ENCODE measurements at places on chromosomes 7 and 10. TPM values are rescaled to one million over a fixed set of nuclear protein-coding genes. Genes with fewer than 3 reads are reported as not detected.

DNA sequence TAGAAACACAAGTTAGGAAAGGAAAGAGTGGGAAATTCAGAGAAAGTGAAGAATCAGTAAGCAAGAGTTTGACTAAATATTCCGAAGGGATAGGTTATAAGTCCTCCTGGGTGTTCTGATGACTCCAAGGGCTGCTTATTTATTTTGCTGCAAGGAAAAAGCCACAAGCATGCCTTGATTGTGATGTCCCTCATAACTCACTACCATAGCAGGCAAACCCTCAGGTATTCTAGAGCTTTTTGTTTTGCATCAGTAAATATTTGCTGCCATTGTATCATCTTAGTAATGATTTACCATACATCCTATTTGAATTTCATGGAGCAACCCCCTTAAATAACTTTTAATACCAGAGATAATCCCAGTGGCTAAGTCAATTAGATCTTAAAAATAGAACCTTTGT is 688.1 kb downstream of the SUGCT start:
- H3K27ac ChIP-seq: no peak overlapping the region
- DNase-seq: no peak
- H3K36me3 ChIP-seq: no peaks in the 10 kb centered on the region
- H3K4me3 ChIP-seq: no peak overlapping the region
- no peaks in the 10 kb centered on the region for H3K27me3 ChIP-seq

Gene ZNF736
- total RNA-seq: 18.7 TPM

DNA sequence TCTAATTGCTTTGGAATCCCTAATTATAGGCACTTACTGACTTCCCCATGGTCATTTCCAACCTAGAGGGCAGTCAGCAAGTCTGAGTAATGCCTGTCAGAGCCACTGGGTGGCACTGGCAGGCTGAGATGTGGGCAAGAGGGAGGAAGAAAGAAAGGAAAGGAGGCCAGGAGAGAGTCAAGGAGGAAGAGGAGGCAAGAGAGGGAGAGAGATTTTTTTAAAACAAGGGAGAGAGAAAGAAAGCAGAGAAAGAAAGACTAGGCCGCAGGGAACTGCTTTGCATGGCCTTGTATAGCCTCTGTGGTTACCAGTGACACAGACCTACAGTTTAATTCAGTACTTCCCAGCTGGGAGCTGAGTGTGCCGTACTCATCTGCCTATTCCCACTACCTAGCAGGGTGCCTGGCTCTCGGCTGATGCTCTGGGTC is 210.4 kb upstream of the ADO start:
- peaks cover 22% of the 10 kb centered on the region for H3K27me3 ChIP-seq
- H3K4me1 ChIP-seq: peaks cover 3% of the 10 kb centered on the region

DNA sequence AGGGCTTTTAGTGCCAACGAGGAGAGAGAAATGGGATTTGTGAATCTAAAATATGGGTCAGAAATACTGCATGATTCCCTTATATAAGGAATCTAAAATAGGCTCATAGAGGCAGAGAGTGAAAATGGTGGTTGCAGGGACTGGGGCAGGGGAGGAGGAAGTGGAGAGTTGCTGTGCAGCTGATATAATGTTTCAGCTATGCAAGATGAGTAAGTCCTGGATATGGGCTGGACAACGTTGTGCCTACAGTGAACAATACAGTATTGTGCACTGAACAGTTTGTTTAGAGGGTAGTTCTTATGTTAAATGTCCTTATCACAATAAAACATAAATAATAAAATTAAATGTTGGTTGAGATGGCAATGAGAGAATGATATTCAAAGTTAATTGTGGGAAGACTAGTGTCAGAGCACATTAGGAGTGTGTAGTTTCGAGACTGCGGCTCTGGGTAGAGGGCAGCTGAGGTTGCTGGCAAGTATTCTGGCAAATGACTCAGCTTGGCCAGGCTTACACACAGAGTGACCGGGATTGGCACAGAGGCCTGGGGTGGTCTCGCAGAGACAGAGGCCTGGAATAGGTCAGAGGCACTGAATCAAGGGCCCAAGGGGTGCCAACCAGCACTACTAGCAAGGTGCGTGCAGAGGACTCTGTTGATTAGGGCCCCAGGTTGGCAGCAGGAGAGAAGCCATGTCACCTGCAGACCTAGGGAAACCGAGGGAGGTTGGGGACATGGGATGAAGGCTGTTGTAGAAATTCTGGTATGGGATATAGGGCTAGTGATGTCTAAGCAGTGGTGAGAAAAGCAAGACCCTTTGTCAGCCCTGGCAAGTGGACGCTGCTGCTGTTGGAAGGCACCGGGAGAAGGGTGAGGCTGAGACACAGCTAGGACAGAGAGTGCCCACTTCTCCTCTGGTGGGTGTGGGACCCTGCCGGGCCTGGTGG is 2.8 kb upstream of the DEPP1 start:
- DNase-seq: no peak
- H3K27ac ChIP-seq: no peak overlapping the region
- no peaks in the 10 kb centered on the region for H3K27me3 ChIP-seq
- H3K36me3 ChIP-seq: no peaks in the 10 kb centered on the region

GRCh38 chr10:28914701-28915100 is 237.4 kb downstream of the BAMBI start:
- H3K27ac ChIP-seq: no peak overlapping the region
- DNase-seq: no peak

DNA sequence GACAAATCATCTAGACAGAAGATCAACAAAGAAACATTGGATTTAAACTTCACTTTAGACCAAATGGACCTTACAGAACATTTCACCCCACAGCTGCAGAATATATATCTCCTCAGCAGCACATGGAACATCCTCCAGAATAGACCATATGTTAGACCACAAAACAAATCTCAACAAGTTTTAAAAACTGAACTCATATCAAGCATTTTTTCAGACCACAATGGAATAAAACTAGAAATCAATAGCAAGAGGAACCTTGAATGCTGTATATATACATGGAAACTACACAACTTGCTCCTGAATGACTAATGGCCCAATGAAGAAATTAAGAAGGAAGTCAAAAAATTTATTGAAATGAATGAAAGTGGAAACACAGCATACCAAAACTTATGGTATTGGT is 157.7 kb downstream of the MTERF1 start:
- H3K36me3 ChIP-seq: no peaks in the 10 kb centered on the region
- H3K27ac ChIP-seq: no peak overlapping the region
- no peaks in the 10 kb centered on the region for H3K27me3 ChIP-seq
- H3K4me3 ChIP-seq: no peak overlapping the region
- H3K4me1 ChIP-seq: no peaks in the 10 kb centered on the region
- no peak for DNase-seq

Gene LEP
- not detected for total RNA-seq

Gene CALD1
- 7.2 TPM for total RNA-seq

Gene KLF14
- not detected for total RNA-seq

- peaks cover 2% of the 10 kb centered on the region for H3K36me3 ChIP-seq
- peak; percentile 81 for DNase-seq
- H3K4me1 ChIP-seq: peaks cover 24% of the 10 kb centered on the region
- H3K4me3 ChIP-seq: peak overlapping the region; percentile 93
- peaks cover 12% of the 10 kb centered on the region for H3K27me3 ChIP-seq
Measured at GRCh38 chr10:137031-137430, 1.8 kb downstream of the ZMYND11 start.

Gene TDRD1
- total RNA-seq: 0.16 TPM

DNA sequence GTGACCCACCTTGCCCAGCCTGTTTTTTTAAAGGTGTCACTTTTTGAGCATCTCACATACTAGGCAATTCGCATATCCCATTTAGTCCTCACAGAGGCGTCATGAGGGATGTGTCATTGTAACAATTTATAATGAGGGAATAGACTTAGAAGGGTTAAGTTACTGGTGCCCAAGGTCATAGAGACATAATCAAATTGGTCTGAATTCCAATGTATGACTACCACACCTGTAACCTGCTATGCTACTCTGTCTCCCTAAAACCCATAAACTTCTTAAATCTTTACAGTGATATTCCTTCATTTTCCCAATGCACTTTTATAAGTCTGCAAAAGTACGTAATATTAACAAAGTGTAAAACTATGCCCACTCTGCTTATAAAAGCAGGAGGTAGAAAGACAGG is 7.1 kb downstream of the ZMYND11 start:
- H3K27me3 ChIP-seq: no peaks in the 10 kb centered on the region
- no peak overlapping the region for H3K27ac ChIP-seq
- H3K4me3 ChIP-seq: no peak overlapping the region
- H3K4me1 ChIP-seq: peaks cover 19% of the 10 kb centered on the region
- no peak for DNase-seq

- no peak overlapping the region for H3K27ac ChIP-seq
- H3K4me3 ChIP-seq: no peak overlapping the region
- no peaks in the 10 kb centered on the region for H3K4me1 ChIP-seq
- no peaks in the 10 kb centered on the region for H3K27me3 ChIP-seq
- DNase-seq: no peak
Measured at GRCh38 chr10:106935978-106936451, 228.5 kb downstream of the SORCS1 start.

Gene NKX2-3
- total RNA-seq: not detected

DNA sequence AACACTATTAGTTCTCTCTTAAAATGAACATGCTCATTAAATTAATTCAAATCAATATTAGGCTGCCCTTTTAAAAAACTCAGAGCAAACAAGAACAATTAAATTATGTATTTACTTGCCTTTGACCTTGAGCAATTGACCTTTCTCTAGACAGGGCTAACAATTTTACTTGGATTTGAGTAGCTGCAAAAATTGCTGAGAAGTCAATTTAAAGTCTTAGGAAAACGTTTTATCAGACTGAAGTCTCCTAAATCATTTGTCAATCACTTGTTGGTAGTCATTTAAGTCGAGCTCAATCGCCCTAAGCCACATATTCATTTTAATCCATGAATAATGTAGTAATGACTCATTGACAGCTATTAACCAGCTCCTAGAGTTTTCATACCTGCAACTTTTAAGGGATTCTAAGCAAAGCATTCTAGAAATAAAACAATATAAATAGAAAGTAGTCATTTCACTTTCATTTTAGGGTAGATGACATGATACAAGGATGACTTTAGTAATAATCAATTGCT is 84.9 kb upstream of the SEC61G start:
- peak; percentile 4 for DNase-seq
- no peaks in the 10 kb centered on the region for H3K36me3 ChIP-seq
- no peak overlapping the region for H3K4me3 ChIP-seq
- H3K4me1 ChIP-seq: no peaks in the 10 kb centered on the region
- no peak overlapping the region for H3K27ac ChIP-seq

Gene SPDYE5
- not detected for total RNA-seq

Gene GIMAP7
- total RNA-seq: 40.5 TPM

GRCh38 chr7:148337995-148338747 is 252.4 kb upstream of the C7orf33 start:
- H3K27me3 ChIP-seq: peaks cover 58% of the 10 kb centered on the region
- no peak overlapping the region for H3K27ac ChIP-seq
- H3K4me3 ChIP-seq: no peak overlapping the region
- no peaks in the 10 kb centered on the region for H3K36me3 ChIP-seq

- H3K4me1 ChIP-seq: peaks cover 9% of the 10 kb centered on the region
- no peak overlapping the region for H3K4me3 ChIP-seq
- H3K27me3 ChIP-seq: no peaks in the 10 kb centered on the region
- no peak overlapping the region for H3K27ac ChIP-seq
- peaks cover 7% of the 10 kb centered on the region for H3K36me3 ChIP-seq
Measured at GRCh38 chr7:124918662-124919061, 11.0 kb downstream of the POT1 start.

Gene MUC12
- 1.5 TPM for total RNA-seq

- no peak overlapping the region for H3K4me3 ChIP-seq
- peak; percentile 52 for DNase-seq
- peaks cover 31% of the 10 kb centered on the region for H3K4me1 ChIP-seq
- H3K27ac ChIP-seq: no peak overlapping the region
- H3K36me3 ChIP-seq: peaks cover 6% of the 10 kb centered on the region
Measured at GRCh38 chr10:17021656-17022465, 107.8 kb downstream of the CUBN start.

GRCh38 chr10:35394934-35395333 is 58.6 kb downstream of the CCNY start:
- H3K27me3 ChIP-seq: no peaks in the 10 kb centered on the region
- H3K27ac ChIP-seq: no peak overlapping the region
- no peak overlapping the region for H3K4me3 ChIP-seq
- H3K36me3 ChIP-seq: peaks cover 3% of the 10 kb centered on the region

DNA sequence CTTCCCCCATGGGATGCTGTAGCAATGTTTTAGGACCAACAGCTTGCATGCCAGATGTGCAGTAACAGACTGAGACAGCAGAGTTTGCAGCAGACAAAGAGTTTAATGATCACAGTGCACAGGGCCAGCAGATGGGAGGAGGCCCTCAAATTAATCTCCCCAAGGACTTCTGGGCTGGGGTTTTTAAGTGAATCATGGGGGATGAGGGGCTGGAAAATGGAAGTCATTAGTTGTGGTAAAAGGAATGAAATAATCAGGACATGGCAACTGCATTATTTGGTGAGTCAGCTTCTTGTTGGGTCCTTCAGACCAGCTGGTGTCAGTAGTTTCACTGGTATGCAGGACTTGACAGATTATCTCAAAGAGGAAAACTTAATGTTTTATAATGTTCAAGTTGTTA is 12.6 kb upstream of the NRBF2 start:
- no peak for DNase-seq
- no peaks in the 10 kb centered on the region for H3K4me1 ChIP-seq
- H3K27ac ChIP-seq: no peak overlapping the region
- H3K27me3 ChIP-seq: no peaks in the 10 kb centered on the region
- H3K4me3 ChIP-seq: no peak overlapping the region
- H3K36me3 ChIP-seq: no peaks in the 10 kb centered on the region

DNA sequence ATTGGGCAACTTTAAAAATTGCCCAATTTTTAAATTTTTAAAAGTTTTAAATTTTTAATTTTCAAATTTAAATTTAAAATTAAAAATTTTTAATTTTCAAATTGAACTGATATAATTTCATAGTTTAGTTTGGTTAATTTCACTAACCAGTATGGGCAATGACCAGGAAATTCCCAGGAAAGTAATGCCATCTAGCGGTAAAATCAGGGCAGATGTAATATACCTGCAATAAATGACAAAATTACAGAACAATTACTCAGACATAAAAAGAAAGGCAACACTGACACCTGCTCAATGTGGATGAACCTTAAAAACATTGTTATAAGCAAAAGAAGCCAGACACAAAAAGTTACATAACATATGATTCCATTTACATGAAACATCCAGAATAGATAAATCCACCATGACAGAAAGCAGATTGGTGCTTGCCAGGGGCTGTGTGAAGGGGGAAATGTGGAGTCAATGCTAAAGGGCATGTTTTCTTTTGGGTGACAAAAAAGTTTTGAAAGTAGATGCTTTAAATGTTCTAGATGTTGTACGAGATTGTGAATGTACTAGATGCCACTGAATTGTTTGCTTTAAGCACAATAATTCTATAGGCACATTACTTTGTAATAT is 28.6 kb upstream of the SLC16A12 start:
- no peaks in the 10 kb centered on the region for H3K4me1 ChIP-seq
- peaks cover 51% of the 10 kb centered on the region for H3K27me3 ChIP-seq
- no peak overlapping the region for H3K27ac ChIP-seq
- DNase-seq: peak; percentile 76
- H3K4me3 ChIP-seq: no peak overlapping the region

Gene TRPV6
- total RNA-seq: not detected

DNA sequence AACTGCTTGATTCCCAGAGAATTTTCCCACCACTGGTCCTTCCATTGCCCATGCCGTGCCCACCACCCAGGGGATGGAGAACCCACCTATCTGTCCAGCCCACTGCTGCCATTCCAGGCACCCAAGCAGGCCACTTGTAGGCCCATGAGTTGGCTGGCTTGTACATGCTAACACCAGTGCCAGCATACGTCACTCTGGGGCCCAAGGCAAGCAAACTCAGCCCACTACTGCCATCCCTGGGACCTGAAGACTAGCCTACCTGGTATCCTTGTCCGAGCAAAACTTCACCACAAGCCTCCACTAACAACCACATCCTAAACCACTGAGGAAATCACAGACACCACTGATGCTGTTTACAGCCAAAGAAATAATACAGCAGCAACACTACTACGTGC is 44.7 kb upstream of the CDK6 start:
- peak overlapping the region; percentile 13 for H3K4me3 ChIP-seq
- H3K27me3 ChIP-seq: no peaks in the 10 kb centered on the region
- peaks cover 34% of the 10 kb centered on the region for H3K4me1 ChIP-seq
- peak; percentile 64 for DNase-seq
- H3K36me3 ChIP-seq: peaks cover 16% of the 10 kb centered on the region

Measured in activated CD4-positive, alpha-beta T cell treated with anti-CD3 and anti-CD28 coated beads, Interleukin-2, amount 10 ng/mL, durations not matched to agents 24 days and 14 days (primary cell).